Effector CD4-positive, alpha-beta T cell (primary cell): ENCODE measurements at places on chromosomes 2 and 18.

GRCh38 chr2:126715111-126715510 is 59.2 kb downstream of the GYPC start:
- DNase-seq, result no peak

GRCh38 chr2:197799068-197799467 is 5.3 kb upstream of the PLCL1 start:
- no peak for DNase-seq

GRCh38 chr2:205077159-205077558 is 531.9 kb downstream of the PARD3B start:
- DNase-seq, result no peak

- DNase-seq, result no peak
These were observed 100.2 kb downstream of the ATAD2B start for GRCh38 chr2:23826771-23827170.

- no peak for DNase-seq
These were observed 255.3 kb downstream of the VAPA start for GRCh38 chr18:10169064-10169562.

DNA sequence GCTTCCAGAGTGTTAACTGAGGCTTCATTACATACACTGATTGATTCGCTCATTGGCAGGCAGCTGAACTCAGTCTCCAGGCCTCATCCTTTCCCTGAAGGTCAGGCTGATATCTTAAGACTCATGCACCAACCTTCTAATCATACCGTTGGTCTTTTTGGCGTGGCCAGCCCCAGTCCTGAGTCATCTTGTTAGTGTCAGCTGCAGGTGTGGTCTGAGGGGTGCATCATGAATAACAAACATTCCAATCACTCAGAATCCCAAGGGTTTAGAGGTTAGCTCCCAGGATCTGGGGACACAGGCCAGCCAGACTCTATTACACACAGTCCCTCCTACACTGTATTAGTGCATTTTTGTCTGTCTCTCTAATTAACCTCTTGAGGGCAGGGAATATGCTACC is 271.5 kb downstream of the HRH4 start:
- DNase-seq, result no peak

DNA sequence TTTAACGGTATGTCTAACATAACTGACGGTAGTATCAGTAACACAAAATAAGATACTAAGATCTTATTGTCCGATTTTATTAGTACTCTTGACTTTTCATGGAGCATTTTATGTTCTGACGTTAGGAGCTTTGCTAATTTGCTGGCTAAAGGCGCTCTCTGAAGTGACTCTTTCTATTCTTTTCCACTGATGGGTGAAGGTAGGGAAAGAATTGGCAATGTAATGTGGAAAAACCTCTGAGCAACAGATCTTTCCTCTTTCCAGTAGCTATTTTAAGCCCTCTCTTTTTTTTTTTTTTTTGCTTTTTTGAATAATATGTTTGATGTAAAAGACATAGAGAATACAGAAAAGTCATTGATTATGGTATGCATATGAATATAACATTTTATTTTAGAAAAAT is 4.6 kb downstream of the CCNYL1 start:
- no peak for DNase-seq

DNA sequence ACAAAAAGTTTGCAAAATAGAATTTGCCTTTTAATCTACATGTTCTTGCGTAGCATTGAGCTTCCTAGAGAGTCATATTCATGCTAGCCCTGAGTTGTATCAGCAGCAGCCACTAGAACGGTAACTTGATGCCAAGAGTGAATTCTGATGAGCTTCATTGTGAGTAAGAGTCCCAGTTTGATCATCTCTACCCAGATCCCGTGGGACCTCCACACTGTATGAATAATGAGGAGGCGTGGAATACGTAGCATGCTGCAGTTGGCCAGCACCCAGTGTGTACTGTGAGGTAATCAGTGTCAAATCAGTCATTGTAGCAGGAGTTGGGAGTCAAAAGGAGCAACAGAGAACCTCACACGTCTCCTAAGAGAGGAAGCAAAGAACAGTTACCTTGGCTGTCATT is 197.9 kb downstream of the NEDD4L start:
- no peak for DNase-seq

GRCh38 chr2:167857416-167857815 is 390.0 kb downstream of the STK39 start:
- DNase-seq, result no peak

DNA sequence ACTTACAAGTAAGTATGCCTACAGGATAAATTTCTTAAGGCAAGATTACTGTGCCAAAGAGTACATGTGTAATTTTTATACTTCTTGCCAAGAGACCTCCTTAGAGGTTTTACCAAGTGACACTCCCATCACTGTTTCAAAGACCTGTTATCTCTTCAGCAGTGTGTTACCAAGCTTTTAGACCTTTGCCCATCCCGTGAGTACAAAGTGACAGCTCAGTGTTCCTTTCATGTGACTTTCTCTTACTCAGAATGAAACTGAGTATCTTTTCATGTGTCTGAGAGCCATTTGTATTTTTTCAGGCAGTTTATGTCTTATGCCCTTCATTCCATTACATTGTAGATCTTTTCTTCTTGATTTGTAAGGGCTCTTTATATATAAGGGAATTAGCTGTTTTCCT is 287.5 kb upstream of the SALL3 start:
- no peak for DNase-seq

- DNase-seq, result no peak
These were observed 244.5 kb upstream of the ID2 start for GRCh38 chr2:8437228-8437948.

DNA sequence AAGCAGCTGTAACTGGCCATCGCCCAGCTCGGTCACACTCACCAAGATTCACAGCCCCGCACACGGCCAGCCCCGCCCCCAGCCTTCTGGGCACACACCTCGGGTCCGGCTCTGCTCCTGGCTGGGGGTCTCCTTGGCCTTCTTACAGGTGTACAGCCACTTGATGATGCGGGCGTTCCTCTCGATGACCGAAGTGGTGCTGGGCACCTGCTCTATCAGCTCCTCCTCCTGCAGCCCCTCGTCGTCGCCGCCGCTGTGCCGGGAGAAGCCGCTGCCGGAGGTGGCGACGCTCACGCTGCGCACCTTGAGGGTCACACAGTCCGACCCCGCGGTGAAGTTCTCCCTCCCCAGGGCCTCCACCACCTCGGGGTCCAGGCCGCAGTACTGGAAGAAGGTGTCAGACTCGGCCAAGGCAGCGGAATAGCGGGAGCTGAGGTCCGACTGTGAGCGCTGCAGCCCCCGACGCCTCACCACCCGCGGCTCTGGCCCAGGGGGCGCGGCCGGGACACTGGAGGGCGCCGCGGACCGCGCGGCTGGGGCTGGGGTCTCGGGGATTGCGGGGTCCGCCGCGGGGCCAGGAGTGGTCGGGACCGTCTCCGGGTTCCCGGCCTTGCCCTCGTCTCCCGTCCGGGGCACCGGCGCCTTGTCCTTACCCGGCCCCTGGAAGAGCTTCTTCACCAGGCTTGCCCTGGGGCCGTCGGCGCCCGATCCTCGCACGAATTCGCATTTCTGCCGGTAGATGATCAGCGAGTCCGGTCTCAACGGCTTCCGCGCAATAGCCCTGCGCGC is 769 bp downstream of the FAM110C start:
- DNase-seq, result no peak

- no peak for DNase-seq
These were observed at the start of gene LAMA3 for GRCh38 chr18:23689031-23689615. Gene LAMA3 (plus strand): TSS chr18:23689453. CDS start chr18:23689684, 231 bp downstream.

GRCh38 chr2:121297217-121297830 is 12.3 kb upstream of the TFCP2L1 start:
- DNase-seq, result no peak

DNA sequence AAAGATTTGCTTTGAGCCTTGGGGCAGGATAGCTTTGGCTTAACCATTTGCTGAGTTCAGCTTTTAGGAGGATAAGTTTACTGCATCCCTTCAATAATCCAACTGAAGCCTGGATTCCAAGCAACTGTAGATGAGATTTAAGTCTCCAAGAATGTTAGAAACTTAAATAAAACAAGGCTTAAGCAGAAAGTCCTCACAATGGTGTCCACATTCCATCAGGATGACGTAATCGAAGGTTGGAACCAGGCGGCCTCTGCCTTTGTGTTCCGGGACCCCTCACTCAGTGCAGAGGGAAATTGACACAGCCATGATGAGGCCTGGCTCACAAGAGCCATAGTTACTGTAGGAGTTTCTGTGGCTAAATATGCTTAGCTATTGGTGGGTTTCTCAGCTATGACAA is 260.4 kb downstream of the LPIN1 start:
- no peak for DNase-seq

GRCh38 chr18:77487951-77488740 is 238.5 kb downstream of the GALR1 start:
- DNase-seq, result no peak

- no peak for DNase-seq
These were observed 85.9 kb upstream of the KLF7 start for GRCh38 chr2:207251573-207252192.

GRCh38 chr18:69958422-69958821 is 10.7 kb upstream of the CD226 start:
- DNase-seq, result no peak

DNA sequence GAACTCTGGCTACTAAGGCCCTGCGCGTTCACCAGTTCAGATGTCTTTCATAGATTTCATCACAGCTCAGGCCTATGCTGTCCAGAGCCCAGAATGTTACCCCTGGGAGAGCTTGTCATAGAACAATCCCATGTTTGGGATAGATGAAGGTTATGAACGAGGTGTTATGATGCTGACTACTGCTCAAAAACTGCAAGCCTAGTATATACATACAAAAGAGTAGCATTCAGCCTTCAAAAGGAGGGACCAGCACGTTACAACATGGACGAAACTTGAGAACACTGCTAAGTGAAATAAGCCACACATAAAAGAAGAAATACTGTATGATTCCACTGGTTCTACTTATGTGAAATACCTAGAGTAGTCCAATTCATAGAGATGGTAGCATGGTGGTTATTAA is 401.9 kb downstream of the NBAS start:
- no peak for DNase-seq

DNA sequence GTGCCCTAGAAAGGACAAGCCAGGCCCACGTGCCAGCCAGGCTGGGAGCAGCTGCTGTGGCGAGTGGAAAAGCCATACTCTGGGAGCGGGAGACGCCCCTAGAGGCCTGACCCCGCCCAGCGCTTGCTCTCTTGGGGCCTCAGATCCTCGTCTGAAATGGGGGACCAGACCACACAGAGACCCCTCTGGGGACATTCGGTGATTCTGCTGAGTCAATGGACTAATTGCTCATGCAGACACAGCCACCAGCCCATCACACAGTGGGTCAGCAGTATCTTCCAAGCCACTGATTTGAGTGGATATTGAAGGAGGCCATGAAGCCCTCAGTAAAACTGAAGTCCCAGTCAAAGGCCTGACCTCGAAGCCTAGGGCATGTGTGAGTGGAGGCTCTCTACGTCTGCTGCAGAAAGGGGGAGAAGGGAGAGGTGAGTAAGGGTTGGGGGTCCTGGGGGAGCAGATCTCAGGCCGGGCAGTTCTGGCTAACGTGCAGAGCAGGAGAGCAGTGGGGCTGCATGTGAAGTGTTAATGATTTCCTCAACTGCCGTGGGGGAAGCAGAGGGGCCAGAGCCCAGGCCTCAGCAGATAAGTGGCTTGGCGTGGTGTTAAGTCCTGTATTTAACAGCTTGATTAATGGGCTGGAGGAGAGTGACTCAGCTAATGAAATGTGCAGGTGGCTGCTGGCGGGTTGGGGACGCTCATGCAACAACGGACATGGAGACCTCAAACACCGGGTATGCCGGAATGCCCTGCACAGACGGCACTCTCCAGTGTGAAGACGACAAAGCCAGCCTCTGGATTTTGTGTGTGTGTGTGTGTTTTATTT is 104.4 kb upstream of the TWIST2 start:
- no peak for DNase-seq

DNA sequence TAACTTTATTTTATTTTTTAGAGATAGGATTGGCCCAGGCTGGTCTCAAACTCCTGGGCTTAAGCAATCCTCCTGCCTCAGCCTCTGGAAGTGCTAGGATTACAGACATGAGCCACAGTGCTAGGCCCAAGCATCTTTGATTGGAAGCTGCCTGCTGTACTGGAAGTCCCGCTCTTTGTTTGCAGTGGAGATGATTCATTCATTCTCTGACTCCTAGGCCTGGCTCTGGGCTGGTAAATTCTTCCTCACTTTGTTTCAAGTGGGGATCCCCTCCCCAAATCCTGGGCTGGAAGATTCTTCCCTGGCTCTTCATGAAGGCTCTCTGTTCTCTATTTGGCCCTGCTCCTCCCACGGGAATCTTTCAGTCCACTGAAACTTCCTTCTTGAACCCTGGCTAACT is 81.9 kb downstream of the NEURL3 start:
- DNase-seq, result no peak

GRCh38 chr2:69933839-69934613 is 19.1 kb downstream of the MXD1 start:
- no peak for DNase-seq

- no peak for DNase-seq
These were observed 7.7 kb upstream of the SLC35F6 start for GRCh38 chr2:26756337-26756736.

DNA sequence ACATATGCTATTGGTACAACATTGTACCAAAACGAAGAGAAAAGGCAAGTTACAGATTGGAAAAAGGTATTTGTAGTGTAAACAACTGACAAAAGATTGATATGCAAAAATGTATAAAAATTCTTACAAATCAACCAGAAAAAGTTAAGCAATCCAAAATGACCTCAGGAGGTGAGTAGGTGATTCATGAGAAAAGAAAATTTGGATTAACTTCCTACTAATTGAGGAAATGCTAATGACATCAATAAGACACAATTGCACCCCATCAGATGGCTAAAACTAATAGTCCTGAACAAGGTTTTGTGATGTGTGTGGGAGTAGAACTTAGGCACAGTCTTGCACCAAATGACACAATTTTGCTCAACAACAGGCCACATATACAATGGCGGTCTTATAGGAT is 129.3 kb downstream of the COPS8 start:
- DNase-seq, result no peak

DNA sequence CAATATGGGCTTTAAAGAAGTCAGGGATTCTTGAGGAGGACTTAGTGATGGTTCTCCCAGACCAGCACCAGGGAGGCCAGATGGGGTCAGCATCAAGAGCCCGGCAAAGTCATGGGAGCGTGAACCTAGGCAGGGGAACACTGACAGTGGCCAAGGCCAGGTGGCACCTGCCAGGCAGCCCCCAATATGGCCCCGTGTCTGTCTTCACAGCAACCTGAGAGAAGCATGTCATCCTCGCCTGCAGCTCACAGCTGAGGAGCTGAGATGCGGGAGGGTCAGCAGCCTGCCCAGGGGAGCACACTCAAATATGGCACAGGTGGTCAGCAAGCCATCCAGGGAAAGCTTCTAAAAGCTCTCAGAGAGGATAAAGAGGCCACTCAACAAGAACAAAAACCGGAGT is 105.7 kb upstream of the GPC1 start:
- DNase-seq, result no peak

- no peak for DNase-seq
These were observed 111.6 kb upstream of the LTBP1 start for GRCh38 chr2:32835148-32835547.

DNA sequence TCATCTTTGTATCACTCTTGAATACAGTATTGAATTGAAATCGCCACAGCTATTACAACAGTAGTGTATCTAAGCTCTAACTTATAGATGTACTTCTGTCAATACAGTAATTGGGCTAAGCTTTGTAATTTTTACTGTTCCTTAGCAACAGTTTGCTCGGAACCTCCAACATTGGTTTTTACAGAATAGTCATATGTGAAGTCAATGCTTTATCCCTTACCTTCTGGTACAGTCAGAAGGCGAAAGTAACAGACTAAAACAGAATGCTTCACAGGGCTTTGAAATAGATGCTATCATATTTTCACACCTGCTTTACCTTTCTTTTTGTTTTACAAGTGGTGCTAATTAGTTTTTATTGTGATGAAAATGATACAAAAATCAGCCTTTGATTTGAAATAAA is 46.9 kb upstream of the CYP20A1 start:
- DNase-seq, result no peak

- no peak for DNase-seq
These were observed 204.8 kb downstream of the ANAPC1 start for GRCh38 chr2:111679202-111679601.
